ENCODE measurements at places on chromosomes 7 and 10. TPM values are rescaled to one million over a fixed set of nuclear protein-coding genes. Genes with fewer than 3 reads are reported as not detected.

DNA sequence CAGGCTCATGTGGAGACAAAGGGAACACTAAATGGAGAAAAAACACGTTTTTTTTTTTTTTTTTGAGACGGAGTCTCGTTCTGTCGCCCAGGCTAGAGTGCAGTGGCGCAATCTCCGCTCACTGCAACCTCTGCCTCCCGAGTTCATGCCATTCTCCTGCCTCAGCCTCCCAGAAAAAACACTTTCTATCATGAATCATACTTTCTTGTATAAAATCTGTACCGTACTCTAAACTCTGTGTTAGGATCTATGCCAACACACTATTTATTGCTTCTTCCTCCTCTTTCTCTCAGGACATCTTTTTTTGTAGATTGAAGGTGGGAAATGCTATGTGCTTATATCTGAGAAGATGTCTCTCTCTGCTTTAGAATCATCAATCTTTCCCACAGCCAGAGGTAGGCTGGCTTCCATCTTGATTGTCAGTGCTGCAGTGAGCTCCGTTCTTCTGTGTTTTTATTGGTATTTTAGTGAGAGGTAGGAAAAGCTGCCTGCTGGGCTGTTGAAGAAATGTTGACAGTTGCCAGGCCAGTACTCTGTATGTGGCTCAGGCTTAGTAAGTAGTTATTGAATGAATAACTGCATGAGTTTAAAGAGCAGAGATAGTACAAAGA is 101.1 kb downstream of the GPR85 start:
- DNase-seq = no peak

- no peak for DNase-seq
Observed at GRCh38 chr10:132487241-132488135, 50.1 kb upstream of the INPP5A start.

GRCh38 chr10:48309711-48310226 is 3.3 kb downstream of the MAPK8 start:
- DNase-seq = peak; percentile 23

NRAP gene
- total RNA-seq = 0.09 TPM

- DNase-seq = peak; percentile 20
Observed at GRCh38 chr7:38748056-38748610, 117.0 kb upstream of the AMPH start.

LBX1 gene
- total RNA-seq = 1.6 TPM

GRCh38 chr7:157922576-157922975 is 585.8 kb downstream of the DNAJB6 start:
- no peak for DNase-seq

GRCh38 chr7:105013816-105014692 is at the start of gene KMT2E:
Gene KMT2E (plus strand): TSS chr7:105014205. CDS start chr7:105040953, 26,748 bp downstream.
- DNase-seq = peak; percentile 83

LRRC4 gene
- total RNA-seq = 21.4 TPM

All from cerebellum (tissue), 4 donors.